ENCODE measurements at places on chromosomes 2 and 18.

DNA sequence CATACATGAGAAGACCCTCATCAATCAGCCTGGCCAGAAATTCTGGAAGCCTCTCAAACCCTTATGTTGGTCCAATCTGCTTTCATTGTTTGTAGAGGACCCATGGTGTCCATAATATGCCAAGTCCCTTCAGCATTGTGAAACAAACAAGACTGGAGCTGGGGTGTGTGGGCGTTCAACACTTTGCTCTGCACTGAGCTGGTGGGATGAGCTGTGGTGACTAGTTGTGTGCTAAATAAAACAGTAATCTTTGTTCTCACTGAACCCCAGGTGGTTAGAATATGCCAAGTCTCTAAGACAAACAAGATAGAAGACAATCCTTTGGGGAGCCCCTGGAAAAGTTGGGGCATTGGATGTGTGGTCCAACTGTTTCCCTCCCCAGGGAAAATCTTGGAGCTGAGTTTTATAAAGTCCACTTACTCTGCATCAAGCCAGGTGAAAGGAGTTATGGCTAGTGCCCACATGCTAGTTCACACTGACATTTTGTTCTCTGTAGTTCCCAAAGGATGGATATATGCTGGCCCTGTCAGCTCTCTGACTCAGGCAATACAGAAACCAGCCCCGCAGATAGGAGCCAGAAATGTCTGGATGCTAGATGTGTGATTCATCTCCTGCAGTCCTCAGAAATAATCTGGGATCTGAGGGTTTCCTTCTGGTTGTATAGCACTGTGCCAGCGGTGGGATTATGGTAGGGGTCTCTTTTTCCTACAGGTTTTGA is 260.2 kb downstream of the TMX3 start:
- DNase-seq, result no peak

DNA sequence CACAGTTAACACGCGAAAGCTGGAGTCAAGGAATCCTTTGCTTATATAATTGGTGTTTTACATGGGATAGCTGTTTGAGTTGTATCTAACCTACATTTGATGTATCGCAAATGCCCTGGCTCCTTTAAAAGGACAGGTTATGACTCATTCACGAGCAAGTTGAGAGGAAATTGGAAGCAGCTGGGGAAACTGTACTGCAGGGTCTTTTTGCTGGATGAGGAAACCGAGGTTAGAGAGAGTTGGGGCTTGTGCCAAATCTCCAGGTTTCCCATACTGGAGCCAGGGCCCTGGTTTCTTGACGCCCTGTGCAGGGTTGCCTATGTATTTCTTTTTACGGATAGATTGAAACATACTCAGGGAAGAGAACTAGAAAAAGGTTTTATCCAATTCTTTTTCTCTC is 60.0 kb upstream of the SPTBN1 start:
- peak; percentile 39 for DNase-seq

DNA sequence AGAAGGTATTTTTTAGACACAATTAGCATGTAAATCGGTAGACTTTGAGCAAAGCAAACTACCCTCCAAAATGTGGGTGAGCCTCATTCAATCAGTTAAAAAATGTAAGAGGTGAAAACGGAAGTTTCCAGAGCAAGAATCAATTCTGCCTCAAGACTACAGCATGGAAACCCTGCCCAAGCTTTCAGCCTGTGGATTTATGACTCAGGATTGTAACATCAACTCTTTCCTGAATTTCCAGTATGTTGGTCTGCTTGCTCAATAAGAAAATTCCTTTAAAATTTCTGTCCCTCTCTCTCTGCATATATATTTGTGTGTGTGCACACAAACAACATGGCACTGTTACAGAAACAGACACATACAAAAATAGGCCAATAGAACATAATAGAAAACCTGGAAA is 228.6 kb upstream of the DOK6 start:
- no peak for DNase-seq

DNA sequence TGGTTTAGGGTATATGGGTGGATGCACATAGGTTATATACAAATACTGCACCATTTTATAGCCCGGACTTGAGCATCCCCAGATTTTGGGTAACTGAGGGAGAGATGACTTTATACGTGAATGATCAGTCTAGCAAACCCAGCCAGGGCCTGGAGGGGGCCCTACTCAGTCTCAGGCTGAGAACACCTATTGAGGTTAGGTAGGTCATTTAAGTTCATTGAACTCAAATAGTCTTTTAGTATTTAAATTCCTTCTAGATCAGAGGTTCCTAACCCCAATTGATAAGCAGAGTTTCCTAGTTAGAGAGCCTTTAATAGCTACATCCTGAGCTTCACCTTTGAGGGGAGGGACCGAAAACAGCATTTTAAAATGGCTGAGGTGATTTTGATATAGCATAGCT is 487.0 kb downstream of the DCC start:
- DNase-seq, result no peak

GRCh38 chr18:66196805-66197204 is 407.1 kb downstream of the CDH19 start:
- DNase-seq, result no peak

DNA sequence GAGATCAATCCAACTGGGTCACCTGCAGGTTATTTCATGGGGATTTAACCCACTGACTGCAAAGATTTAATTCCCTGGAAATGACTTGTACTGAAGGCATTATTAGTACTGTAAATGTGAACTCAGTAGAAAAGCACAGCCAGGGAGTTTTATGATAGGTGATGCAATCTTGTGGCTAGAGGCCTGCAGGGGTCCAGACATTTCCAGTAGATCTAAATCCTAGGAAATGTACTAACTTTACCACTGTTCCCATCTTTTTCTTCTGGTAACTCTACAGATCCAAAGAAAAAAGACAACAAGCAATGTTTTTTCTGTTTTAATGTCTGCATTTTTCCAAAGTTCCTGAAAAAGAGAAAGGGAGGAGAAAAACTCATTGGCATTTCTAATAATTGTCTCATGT is 500.1 kb downstream of the ARHGAP15 start:
- peak; percentile 11 for DNase-seq

GRCh38 chr2:121196132-121196848 is 88.7 kb downstream of the TFCP2L1 start:
- DNase-seq, result no peak

DNA sequence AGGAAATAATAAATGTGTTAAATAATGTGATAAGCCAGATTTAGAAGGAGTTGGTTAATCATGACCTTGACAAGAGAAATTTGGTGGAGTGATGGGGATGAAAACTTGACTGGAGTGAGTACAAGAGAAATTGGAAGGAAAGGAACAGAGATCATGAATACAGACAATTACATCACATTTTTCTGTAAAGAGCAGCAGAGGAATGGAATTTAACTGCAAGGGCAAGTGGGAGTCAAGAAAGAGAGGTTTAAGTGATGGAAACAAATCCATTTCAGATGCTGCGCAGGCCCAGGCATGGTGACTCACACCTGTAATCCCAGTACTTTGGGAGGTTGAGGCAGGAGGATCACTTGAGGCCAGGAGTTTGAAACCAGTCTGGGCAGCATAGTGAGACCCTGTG is 46.7 kb downstream of the ICA1L start:
- no peak for DNase-seq
